ENCODE measurements at places on chromosomes 3 and 15. TPM values are rescaled to one million over a fixed set of nuclear protein-coding genes. Genes with fewer than 3 reads are reported as not detected.

DNA sequence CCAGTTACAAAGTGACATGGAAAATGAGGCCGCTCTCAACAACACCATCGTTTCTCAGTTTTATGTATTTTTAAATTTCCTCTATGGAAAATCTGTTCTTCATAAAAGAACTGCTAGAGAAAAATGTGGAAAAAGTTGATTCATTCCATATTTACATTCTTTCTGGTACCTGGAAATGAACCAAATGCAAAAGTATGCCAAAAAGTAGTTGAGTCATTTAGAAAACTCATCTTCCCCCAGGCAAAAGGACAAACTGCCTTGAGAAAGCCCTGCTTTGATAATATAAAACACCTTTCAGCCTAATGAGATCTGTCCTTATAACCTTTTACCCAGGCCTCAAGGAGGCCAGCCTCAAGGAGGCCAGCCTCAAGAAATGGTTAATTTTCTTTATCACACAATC, 283.0 kb upstream of the VEPH1 start:
- no peak for DNase-seq

- DNase-seq, result peak; percentile 37
These were observed 289 bp downstream of the PCSK6 start for GRCh38 chr15:101489237-101489598.

DNA sequence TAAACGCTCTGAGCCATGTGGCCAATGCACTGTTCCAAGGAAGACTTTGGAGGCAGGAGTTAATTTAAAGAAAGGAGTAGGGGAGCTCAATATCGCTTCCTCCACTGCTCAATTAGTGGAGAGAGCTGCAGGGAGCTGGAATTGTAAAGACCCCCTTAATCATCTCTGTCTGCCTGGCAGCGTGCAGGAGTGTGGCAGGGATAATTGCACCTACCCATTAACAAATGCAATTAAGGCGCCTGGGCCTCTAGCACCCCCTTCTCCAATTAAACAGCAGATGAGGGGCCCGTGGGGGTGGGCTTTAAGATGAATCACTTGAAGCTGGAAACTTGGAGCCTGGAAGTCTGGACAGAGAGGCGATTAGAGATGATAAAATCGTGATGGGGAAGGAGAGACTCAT, 61.7 kb upstream of the GLCE start:
- DNase-seq, result no peak

GRCh38 chr3:40308725-40309417, 636 bp upstream of the EIF1B start:
- DNase-seq, result no peak

The CEP19 gene
- 4.1 TPM for total RNA-seq

The LRRK1 gene
- total RNA-seq, result 1.9 TPM

The CIB2 gene
- total RNA-seq, result 1.2 TPM

The TGM4 gene
- not detected for total RNA-seq

DNA sequence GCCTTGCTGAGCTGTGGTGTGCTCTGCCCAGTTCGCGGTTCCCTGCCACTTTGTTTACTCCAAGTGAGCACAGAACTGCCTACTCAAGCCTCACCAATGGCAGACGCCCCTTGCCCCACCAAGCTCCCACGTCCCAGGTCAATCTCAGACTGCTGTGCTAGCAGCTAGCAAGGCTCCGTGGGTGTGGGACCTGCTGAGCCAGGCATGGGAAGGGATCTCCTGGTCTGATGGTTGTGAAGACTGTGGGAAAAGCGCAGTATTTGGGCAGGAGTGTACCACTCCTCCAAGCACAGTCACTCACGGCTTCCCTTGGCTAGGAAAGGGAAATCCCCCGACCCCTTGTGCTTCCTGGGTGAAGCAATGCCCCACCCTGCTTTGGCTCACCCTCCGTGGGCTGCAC, 45.0 kb downstream of the SLC12A6 start:
- DNase-seq, result no peak

DNA sequence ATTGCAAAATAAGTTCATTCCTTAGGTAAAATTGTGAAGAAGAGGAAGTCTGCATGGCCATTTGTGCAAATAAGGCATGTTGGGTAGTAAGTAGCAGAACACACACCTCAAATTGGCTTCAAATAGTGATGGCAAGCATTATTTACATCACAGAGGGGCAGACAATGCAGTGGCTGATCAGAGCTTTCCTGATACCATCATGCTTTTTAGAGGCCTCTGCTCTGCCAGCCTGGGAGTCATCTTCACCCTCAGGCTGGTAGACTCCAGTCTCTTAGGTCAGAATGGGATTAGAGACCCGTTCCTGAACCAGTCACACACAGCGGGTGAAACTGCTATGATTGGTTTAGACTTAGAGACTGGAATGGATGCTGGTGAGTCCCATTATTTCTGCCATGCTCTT, 396.0 kb upstream of the MCTP2 start:
- no peak for DNase-seq

- no peak for DNase-seq
These were observed 118.8 kb upstream of the DAZL start for GRCh38 chr3:16723978-16724377.

GRCh38 chr3:185021256-185021655, 131.6 kb downstream of the C3orf70 start:
- DNase-seq, result no peak

DNA sequence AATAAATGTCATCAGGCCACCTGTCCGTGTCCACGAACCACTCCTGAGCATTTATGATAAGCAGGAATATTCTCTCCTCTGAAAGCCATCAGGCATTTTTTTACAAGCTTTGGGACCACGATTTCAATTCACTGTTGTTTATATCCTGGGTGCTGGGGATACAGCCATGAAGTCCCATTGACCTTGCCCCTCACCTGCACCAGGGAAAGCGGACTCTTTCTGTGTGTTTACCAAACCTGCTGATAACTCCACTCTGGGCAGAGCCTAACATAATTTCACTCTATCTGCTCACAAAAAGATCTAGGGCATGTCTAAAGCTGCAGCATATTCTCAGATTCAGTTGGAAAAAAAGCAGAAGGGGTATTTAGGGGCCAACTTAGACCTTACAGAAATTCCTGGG, 4.8 kb downstream of the DNASE1L3 start:
- no peak for DNase-seq

DNA sequence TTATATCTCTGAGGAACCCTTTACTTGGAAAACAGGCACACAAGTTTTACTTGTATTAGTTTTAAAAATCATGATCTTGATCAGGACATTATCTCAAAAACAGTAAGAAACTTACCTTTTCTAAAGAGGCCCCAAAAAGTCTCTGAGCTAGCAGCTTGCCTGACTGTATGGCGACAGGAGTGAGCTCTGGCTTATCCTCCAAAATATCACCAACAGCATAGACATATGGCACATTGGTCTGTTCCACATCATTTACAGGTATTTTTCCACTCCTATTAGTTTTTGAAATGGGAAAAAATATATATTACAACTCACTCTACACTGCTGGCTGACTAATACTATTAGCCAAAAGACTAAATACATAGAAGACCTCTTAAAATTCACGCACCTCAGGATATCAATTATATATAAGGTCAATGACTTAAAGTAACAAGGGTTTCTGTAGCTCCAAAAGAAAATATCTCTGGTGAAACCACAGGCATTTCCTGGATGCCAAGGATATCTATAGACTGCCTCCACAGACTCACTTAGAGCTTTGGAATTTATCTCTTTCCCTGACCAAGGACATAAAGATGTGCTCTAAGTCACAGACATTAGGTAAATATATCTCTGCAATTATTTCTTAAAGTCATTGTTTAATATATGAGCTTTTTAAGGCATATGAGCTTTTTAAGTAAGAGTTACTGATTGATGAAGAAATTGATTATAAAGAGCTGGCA, 33.1 kb downstream of the TXNRD3 start:
- no peak for DNase-seq

DNA sequence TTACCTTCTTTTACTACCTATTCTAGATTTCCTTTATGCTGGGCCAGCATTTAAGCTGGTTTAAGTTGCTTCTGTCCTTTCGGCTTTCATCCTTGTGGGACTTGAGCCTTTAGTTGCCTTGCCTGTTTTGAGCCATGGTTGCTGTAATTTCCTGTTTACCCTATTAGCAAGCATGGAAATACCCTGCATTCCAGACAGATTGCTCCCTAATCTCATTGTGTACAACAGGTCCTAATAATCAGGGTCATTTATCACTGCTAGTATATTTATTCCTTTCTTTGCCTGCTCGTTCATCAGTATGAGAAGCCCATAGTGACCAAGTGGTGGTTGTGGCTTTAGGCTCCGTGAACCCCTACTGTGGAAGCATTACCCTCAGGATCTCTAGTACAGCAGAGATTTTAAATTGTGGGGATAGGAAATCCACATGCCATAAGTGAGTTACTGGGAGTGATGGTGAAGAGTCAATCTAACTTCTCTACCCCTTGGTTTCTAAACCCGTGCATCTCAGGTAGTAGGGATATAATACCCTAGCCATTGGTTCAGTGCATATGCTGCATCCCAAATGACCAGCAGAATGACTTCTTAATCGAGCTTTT, 31.9 kb downstream of the NCK1 start:
- no peak for DNase-seq

The RASGRF1 gene
- not detected for total RNA-seq

GRCh38 chr3:109213321-109213720, 76.8 kb downstream of the C3orf85 start:
- DNase-seq, result no peak

DNA sequence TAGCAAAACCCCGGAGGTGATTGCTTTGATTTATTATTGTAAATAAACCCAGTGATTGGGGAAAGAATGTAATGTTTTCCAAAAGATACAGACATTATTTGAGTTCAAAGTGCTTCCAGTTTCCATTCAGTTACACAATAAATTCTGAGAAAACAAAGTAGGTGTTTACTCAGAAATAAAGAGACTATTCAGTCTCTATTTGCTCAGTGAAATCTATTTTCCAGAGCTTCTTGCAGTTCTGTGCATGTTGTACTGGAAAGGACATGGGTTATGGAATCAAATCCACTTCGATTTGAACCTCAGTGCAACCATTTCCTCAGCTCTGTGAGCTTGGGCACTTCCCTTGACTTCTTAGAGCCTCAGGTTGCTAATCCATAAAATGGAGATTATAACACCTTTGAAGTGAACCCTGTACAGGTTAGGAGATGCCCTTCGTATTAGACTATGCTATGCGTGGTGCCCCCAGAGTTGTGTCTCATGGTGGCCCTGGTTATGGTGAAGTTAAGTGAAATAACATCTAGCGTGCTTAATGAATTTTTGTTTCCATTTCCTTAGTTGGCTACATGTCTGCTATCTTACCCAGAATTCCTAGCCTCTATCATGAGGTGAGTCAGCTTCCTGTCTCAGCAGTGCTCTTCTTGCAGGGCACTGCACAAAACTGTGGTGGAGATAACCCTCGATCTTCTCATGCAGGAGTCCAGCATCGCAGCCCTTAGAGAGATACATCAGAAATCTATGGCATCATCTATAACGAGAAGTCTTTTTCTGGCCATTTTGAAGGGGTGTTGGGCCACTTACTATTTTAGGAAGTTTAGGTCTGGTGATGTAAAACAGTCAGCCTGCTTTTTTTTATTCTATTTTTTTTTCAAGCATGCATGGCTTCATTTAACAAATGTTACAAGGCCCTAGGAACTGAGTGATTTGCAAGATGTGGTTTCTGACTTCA, 97.7 kb downstream of the RPL39L start:
- DNase-seq, result peak; percentile 78

DNA sequence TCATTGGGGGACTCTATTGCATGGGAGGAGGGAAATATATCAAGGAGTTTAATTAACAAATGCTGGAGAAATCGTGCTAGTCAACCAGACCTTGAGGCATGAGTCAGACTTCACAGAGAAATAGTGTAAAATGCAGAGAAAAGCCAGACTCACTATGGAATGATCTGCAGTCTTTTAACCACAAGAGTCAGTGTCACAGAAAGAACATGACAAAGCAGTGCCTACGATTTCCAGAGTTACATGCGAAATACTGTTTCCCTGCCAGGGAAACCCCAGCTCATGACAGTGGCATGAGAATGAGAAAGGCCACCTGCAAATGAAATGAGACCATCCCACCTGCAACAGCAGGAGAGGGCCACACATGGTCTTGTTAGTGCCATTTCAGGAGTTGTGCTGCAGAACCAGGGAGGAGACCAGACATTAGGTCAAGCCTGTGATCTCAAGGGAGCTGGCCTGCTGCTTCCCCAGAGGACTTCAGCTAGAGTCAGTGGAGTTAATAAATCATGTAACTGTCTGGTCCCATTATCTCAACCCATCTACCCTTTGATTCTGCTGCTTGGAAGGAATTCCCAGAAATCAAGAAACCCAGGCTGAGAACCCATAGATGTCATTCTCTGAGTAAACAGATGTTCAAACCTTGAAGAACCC, 79.0 kb downstream of the ERC2 start:
- no peak for DNase-seq

The MORC1 gene
- total RNA-seq, result not detected

DNA sequence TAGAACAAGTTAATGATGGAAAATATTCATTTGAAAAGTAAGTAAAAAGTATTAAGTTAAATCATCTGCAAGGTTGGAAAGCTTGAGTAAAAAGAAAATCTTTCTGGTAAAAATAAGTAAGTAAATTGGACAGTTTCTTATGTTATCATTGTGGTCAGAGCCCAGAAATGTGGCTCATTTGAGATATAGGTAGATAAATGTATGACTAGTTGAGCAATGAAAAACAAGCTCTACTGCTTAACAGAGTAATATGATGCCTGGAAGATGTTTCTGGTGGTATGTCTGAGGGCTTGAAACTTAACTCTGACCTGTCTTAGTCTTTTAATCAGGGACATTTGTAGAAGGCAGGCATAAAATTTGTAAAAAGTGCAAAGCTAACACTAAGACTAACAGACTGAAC, 444.0 kb downstream of the MFSD1 start:
- DNase-seq, result no peak

DNA sequence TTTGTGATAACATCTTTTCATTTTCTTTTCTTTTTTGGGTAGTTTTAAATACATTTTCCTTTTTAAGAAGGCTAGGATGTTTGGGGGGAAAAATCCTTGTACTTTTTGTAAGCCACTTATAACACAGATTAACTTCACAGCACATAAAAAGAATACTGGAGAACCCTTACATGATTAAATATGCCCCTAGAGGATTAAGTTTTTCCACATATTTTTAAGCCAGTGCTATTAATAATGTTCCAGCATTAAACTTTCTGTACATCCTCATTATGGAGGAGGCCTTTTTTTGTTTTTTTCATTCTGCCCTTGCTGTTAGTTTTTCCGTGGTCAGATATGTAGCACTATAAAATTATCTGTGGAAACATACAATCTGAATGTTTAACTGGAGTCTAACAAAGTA, 147.9 kb downstream of the ATG7 start:
- DNase-seq, result no peak

The TNFAIP8L3 gene
- not detected for total RNA-seq

GRCh38 chr15:50778086-50778485, 12.6 kb upstream of the SPPL2A start:
- DNase-seq, result no peak

- no peak for DNase-seq
These were observed 23.6 kb downstream of the UBE2E1 start for GRCh38 chr3:23829242-23829934.

The RHCG gene
- not detected for total RNA-seq

- DNase-seq, result no peak
These were observed 18.0 kb downstream of the SPCS1 start for GRCh38 chr3:52723935-52724334.

GRCh38 chr3:157369727-157370421, 66.8 kb upstream of the PTX3 start:
- no peak for DNase-seq

- DNase-seq, result no peak
These were observed 10.5 kb downstream of the FBXL2 start for GRCh38 chr3:33287672-33288282.

GRCh38 chr15:60945196-60945595, 283.9 kb downstream of the RORA start:
- DNase-seq, result no peak

- DNase-seq, result no peak
These were observed 687.0 kb downstream of the NTRK3 start for GRCh38 chr15:87569581-87569980.
